ENCODE measurements at places on chromosomes 4 and X.

- DNase-seq = no peak
These were observed 2.4 kb downstream of the PPP2R2C start for GRCh38 chr4:6469898-6470501.

DNA sequence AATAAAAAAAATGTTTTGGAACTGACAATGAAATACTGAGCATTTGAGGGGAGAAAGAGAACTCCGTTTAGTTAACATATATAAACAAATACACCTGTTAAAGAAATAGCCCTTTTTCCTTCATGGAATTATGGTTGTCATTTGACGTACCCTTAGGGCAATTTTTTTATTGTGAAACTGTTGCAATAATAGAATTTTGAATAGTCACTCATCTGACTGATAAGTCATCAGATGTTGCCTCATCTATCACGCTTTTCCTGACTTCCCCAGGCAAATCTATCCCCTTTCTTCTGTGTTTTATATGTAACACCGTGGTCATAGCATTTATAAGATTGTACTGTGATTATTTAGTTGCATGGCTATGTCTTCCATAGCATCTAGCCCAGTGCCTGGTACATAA is 69.0 kb upstream of the HDAC8 start:
- DNase-seq = no peak

- no peak for DNase-seq
These were observed 62.9 kb upstream of the SLC34A2 start for GRCh38 chr4:25592736-25593135.

GRCh38 chr4:104492183-104492771 is 2.4 kb downstream of the CXXC4 start:
- no peak for DNase-seq

- no peak for DNase-seq
These were observed 104.9 kb upstream of the PSAPL1 start for GRCh38 chr4:7539659-7540058.

DNA sequence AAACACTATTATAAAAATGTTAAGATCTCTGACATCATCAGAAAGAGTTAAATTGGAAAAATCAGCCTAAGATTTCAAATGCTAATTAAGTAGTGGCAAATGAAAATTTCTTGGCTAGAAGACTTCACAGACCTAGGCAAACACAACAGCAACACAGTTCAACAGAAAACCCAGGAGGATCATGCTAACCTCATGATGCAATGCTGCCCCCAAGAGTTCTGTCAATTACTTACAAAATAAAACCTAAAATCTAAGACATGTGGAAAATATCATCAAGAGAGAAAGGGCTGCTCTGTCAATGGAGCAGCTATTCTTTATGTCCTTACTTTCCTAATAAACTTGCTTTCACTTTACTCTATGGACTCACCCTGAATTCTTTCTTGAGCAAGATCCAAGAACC is 21.0 kb downstream of the S100G start:
- DNase-seq = no peak

GRCh38 chr4:153402366-153402765 is 57.9 kb downstream of the MND1 start:
- DNase-seq = no peak

DNA sequence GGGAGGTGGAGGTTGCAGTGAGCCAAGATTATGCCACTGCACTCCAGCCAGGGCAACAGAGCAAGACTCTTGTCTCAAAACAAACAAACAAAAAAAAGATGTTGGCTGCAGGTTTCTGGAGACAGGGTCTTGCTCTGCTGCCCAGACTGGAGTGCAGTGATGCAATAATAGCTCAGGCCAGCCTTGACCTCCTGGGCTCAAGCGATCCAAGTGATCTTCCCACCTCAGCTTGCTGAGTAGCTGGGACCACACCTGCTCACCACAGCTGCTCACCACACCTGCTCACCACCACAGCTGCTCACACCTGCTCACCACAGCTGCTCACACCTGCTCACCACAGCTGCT is 29.9 kb upstream of the CPLX1 start:
- DNase-seq = no peak

GRCh38 chrX:51852096-51852495 is 41.3 kb upstream of the MAGED1 start:
- DNase-seq = no peak

DNA sequence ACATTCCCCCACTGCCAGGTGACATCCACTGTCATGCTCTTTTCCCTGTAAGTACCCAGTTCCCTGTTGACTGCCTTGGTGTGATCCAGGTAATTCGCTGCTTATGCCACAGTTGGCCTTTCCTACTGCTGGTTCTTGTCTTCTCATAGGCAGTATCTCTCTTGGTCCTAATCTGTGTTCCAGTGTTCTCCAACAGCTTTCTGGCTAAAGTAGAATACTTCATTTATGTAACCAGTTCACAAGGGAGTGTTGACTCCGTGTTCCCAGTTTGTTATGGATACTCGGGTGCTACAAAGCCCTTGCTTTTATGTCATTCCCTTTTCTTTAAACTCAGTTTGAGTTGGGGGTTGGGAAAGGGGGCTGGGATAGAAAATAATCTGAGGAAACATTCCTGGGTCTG is 98.4 kb downstream of the RS1 start:
- no peak for DNase-seq

- DNase-seq = no peak
These were observed 60.8 kb downstream of the EGF start for GRCh38 chr4:109973529-109973905.

DNA sequence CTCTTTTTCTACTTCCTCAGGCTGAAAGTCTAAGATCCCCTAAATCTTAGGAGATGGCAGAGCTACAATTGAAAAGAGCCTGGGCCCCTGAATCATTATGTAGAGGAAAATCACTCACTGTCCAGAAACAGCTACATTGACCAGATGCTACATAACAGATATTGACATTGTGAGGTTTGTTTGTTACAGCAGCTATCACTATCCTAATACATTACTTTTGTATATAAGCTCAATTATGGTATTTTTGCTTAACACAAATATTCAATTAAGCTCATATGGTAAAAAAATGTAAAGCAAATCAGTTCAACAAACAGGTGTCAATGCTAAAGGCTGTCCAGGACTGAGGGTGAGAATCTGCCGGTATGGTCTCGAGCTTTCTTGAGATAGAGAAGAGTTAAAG is 89.4 kb downstream of the LDB2 start:
- no peak for DNase-seq

DNA sequence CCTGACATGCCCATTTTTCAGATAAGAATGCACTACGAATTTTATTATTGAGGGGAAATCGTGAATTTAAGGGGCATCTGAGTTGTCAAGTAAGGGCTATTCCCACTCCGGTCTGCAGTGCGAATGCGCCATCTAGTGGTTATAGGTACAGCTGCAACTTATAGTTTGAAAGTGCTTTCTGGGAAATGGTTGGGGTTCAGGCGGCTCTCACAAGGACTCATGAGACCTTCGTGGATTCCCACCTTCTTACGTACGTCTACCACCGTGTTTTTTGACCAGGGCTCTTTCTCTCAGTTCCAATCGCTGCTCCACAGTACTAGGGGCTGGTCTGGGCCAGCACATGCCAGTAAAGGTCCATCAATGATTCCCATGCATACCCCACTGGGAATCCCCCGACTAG is 12.3 kb downstream of the MSL3 start:
- no peak for DNase-seq

- no peak for DNase-seq
These were observed 290.7 kb upstream of the TENM3 start for GRCh38 chr4:181952478-181952877.

GRCh38 chr4:168919706-168920324 is 90.2 kb downstream of the CBR4 start:
- DNase-seq = no peak

DNA sequence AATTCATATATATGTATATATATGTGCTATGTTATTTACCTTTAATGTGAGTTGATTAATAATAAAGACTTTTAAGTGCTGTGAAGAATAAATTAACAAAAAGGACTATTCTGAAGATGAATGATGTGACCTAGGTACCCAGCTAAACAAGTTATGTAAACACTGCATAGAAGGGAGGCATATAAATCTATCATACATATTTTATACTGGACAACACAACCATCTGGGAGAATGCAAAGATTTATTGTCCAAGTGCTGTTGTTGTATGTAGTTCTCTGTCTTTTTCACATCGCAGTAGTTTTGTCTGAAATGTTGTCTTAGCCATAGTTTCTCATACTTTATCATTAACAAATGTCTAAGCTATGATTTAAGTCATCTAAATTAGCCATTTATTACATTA is 337.6 kb downstream of the PCDH18 start:
- no peak for DNase-seq

- DNase-seq = no peak
These were observed 1.3 kb downstream of the BGN start for GRCh38 chrX:153495903-153496589.

- DNase-seq = no peak
These were observed 21.1 kb downstream of the ACOX3 start for GRCh38 chr4:8419222-8420041.

DNA sequence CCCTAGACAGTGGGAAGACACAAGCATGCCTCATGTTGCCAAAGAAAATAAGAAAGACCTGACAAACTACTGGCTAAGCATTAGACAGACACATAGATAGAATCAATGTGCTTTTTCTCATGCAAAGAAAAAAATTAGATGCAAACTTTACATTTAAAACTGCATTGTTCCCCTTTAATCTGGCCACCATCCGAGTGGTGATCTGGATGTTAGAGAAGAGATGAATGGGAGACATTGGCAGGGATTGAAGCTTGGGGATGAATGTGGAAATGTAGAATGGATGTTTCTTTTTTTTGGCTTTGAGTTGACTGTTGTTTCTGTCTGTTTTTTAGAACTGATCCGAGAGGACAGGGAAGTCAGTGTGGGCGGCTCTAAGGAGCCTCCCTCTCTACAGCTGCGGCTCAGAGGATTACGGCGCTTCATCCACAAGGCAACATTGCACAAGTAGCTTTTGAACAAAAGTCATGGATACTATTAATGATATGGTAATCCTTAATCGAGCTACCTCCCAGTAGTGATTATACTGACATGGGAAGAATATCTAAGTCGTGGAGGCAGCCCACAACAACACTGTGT is 53.0 kb downstream of the HELT start:
- no peak for DNase-seq

- no peak for DNase-seq
These were observed 70.9 kb downstream of the ATXN3L start for GRCh38 chrX:13248867-13249486.

DNA sequence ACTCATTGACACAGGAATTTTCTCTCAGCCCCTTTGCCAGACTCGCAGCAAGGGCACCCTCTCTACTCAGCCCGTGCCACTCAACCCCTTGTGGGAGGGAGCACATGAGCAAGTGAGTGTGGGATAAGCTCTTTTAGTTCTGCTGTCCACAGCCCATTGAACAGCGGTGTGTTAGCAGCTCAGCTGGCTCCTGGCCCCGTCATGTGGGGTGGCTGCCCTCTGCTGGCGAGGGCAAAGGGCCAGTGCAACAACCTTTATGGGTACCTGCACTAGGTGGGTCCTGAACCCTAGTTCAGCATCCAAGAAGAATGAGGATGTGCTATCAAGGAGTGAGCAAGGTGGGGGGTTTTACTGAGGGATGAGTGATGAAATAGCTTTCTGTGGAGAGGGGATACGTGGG is 85.0 kb upstream of the ZNF81 start:
- no peak for DNase-seq

- DNase-seq = no peak
These were observed 86.9 kb downstream of the EGF start for GRCh38 chr4:109999585-109999912.

DNA sequence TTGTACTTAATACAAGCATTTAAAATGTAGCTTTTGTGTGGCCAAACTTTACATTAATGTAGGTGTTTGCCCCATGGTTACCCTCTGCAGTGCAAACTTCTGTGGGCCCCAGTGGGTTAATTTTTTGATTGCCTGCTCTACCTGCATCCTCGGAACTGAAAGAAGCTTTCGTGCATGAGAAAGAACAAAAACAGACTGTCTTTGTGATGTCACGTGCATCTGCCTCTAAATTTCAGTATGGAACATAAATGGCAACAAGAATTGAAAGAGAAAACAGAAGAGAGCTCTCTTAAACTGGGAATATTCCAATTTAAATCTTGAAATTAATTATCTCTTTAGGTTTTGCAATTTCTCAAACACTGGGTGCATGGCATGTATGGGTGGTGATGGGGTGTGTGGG is 182.4 kb upstream of the LCORL start:
- no peak for DNase-seq

DNA sequence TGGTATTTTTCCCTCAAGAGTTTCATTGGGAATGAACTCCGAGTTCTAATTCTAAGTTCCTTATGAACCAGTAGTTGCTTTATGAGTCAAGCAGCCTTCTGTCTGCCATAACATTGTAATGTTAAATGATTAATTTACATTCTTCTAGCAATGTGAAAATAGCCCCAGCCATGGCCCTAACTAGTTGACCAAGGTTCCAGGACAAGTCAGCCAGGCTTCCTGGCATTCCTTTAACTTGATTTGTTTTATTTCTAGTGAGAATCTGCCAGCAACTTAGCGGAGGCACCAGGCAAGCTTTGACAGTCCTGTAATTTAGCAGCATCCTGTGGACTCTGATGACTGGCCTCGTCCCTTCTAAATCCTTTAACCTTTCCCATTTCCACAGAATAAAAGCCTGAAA is 69.0 kb downstream of the GLRA2 start:
- no peak for DNase-seq

DNA sequence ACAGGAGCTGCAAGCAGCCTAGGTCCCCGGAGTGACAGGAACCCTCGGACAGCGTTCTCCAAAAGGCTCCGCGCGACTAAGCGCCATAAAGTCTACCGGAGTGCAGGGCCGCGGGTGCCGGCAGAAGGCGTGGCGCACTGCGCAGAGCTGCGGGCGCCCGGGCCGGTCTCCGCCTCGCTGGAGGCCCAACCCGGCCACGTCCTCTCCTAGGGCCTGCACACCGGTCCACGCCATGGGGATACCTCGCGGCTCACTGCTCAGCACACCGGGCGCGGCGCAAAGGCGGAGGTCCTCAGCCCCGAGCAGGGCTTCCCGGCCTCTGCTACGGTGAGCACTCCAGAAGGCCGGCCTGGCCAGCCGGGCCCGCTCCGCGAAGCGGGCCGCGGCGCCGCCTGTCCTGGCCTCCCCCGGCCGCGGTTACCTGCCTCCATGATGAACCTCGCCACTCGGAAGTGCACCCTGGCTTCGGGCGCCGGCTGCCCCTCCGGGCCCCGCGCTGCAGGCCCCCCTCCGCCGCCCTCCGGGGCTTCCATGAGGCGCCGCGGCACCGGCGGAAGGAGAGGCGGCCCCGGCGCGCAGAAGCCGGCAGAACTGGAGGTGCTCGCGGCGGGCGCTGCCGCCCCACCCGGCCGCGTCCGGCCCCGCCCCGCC is at the start of gene CCNQ:
CCNQ (minus strand) TSS at position 599 of the 651 bp plus-strand sequence; CDS start at position 533, 66 bp downstream.
- DNase-seq = no peak

GRCh38 chr4:6813725-6814124 is 31.2 kb downstream of the KIAA0232 start:
- no peak for DNase-seq

Data from SHP77 treated with DMSO at 0.1 percent for 48 hours (cell line).